ENCODE measurements at places on chromosomes 11 and 22.

GRCh38 chr11:13216019-13216710 lies 61.4 kb upstream of the BMAL1 start:
- no peak for DNase-seq

GRCh38 chr11:36976741-36977140 lies 378.7 kb upstream of the RAG2 start:
- DNase-seq: no peak

- no peak for DNase-seq
These were observed 203.0 kb upstream of the SESN3 start for GRCh38 chr11:95434009-95434408.

- DNase-seq: no peak
These were observed 1.6 kb downstream of the NR1H3 start for GRCh38 chr11:47259232-47259977.

- DNase-seq: no peak
These were observed 108.4 kb downstream of the MED15 start for GRCh38 chr22:20615533-20616450.

DNA sequence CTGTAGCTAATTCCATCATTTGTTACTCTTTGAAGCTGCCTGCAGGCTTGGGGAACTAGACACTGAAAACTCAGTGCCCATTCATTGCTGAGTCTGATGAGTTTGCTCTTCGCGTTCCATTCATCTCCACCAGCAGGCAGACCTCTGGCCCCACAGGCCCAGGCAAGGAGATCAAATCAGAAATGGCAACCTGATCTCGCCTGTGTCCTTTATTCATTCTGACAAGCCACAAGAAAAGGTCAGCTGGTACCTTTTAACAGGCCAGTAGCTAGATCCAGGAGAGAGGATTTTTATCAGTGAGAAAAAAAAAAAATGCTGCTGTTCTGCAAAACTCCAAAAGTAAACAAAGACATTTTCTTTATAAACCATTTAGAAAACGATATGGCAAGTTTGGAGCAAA lies 742.5 kb downstream of the ETS1 start:
- DNase-seq: no peak

DNA sequence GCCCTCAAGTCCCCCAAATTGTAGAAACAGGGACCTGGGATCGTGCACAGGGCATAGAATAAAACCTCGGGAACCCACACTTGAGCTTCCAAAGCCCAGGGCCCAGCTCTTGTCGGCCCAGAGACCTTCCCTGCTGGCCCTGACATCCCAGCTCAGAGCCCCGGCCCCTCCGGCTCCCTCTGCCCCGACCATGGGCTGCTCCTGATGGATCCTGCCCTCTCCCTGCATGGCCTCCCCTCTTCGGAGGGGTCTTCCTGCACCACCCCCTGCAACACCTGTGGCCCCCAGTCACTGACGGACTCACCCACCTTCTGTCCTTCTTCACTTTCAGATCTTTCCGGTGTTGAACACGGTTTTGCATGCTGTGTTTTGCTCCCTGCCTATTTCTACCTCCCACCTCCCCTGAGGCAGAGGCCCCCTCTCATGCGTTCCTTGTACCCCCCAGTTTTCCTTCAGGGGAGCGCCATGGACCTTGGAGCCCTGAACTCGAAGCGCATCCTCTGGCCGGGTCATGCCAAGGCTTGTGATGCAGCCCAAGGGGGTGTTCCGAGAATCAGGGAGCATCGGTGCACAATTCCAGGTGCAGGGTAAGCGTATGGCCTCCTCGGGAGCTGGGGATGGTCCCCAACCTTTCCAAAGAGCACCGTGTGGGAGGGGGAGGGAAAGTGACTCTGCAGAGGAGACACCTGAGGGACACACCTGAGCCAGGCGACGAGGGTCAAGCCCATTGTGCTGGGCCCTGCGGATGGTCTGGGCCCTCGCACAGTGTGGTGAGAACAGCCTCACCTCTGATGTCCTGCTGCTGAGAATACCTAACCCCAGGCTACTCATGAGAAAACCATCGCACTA lies 666.4 kb downstream of the BRD1 start:
- no peak for DNase-seq

- no peak for DNase-seq
These were observed 45.0 kb upstream of the APOA1 start for GRCh38 chr11:116882386-116882785.

- no peak for DNase-seq
These were observed 24.6 kb downstream of the PPIL2 start for GRCh38 chr22:21690401-21690801.

DNA sequence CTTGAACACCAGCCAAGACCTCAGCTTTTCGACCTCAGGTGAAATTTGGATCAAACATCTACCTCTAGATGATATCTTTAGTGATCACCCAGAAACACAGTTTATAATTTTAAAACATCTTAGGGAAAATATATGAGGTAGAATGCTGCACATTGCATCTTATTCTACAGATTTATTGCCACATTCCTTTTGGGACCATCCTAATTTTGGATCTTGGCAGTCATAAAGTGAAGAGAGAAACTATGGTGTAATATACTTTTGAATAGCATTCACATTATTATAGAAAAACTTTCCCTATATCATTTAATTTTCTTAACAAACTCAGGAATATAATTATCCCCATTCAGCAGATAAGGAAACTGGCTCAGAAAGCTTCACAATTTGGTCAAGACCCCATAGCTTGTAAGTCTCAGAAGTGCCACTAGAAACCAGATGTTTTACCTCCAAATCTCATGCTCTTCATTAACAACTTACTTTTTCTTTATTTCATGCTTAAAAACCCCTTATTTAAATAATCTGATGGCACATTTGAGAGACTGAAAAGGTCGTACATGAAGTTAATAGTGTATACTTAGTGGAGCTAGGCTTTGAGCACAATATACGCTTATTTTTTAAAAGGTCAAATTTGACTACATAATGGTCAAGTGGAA lies 199.2 kb upstream of the CTSC start:
- DNase-seq: no peak

- DNase-seq: peak; percentile 31
These were observed 5.9 kb downstream of the PHOX2A start for GRCh38 chr11:72238040-72238450.

GRCh38 chr11:73001615-73002014 lies 140.5 kb downstream of the FCHSD2 start:
- no peak for DNase-seq

DNA sequence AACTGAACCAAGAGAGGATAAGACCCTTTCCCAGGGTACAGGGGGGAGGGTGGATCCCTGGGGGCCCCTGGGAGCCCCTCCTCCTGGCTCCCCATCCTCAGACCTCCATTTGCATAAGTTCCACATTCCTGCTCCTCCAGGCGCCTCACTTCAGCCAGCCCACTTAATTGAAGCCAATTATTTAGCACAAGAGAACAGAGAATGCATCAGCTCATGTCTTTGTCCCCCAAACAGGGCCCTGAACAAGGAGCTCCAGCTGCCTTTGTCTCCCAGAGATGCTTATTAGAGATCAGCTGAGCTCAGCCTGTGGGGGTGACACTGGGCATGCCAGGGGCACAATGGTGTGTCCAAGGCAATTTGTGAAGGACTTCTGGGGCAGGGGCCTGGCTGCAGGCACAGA lies 89.9 kb upstream of the PRDM11 start:
- DNase-seq: no peak

DNA sequence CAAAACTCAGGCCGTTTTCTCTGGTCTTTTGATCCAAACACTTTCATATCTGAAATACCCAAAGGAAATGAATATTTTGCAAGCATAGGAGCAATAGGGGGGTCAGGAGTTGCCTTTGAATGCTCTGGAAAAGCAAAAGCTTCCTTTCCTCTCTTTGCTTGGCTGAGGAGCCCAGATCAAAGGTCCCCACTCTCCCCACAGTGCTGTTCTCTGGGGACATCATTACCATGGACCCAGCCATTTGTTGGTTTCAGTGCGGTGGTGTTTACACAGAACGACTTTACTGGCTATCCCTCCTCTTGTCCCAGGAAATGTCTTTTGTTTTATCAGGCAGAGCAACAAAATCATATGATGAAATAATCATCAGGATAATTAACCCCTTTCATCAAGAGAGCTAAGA lies 1089.1 kb downstream of the TBC1D22A start:
- DNase-seq: no peak

DNA sequence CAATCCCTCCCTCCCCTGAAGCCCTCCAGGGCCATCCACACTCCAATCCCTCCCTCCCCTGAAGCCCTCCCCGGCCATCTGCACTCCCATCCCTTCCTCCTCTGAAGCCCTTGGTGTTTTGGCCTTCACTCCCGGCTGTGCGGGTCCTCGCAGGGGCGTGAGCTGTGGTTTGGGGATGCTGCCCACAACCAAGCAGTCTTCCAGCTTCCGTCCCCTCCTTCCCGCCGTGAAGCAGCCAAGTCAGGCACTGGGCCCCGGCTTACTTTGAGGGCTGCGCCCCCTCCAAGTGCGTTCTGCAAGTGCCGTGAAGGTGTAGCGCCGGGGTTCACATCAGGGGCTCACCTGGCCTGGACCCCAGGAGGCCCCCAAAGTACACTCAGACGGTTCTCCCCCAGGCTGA lies 335.9 kb downstream of the BRD1 start:
- no peak for DNase-seq

DNA sequence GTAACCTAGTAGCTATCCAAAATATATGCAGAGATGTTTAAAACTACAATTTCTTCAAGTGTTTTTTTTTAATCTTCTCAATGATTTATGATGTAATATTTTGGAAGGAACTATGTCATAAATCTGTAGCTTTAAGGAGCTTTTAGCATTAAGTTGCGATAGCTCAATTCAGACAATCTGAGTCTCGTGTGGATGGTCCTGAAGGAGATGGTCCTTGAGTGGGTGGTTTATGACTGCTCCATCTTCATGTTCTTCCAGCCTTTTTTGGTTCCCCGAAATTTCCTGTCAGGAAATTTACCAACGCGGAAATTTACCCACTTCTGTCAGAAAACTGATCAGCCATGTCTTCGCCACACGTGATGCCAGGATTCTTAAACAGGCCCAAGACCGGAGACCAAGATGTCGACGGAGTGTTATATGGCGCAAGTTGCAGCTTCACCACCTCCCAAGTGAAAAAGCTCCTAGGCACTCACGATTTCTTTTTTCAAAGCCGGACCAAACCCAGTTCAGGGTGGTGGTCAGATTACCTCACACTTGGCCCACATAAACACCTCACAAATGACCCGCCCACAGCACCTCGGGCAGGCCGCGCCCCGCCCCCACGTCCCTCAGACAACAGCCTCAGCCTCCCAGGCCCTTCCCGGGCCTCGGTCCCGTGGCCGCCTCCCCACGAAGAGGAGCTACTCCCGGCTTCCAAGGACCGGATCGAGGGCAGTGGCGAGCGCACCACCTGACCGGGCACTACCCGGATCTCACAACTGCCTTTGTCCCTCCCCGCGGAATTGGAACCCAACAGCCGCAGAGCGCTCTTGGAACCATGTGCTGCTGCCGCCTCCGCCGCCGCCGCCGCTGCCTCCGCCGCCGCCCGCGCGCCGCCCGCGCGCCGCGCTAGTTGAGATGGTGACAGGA lies at the start of gene MORC2:
Gene MORC2, minus strand, starts transcription at position 760 of the 909 bp plus-strand sequence. CDS start 885 bp downstream, outside the sequence.
- no peak for DNase-seq

GRCh38 chr22:19882446-19883381 lies 28.0 kb upstream of the GNB1L start:
- no peak for DNase-seq

- DNase-seq: no peak
These were observed 2.2 kb upstream of the TRIM3 start for GRCh38 chr11:6475936-6476335.

DNA sequence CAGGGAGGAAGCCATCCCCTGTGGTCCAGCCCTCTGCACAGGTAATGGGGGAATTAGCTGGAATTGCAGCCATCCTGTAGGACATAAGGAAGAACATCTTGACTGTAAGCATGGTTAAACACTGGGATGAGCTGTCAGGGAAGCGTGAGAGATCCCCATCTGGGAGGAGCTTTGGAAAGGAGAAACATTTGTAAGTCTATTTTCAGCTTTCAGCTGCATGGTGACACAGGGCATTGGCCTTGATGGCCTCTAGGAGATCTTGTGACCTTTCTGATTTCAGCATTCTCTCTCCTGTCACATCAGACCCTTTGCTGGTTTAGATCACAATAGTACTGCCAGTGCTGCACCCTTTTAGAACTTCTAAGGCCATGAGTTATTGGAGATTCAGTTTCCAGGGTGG lies 47.1 kb downstream of the BCR start:
- no peak for DNase-seq

- DNase-seq: no peak
These were observed 39.6 kb downstream of the BUD13 start for GRCh38 chr11:116733043-116733755.

- DNase-seq: no peak
These were observed 495.0 kb downstream of the BRD1 start for GRCh38 chr22:49332691-49333090.

- no peak for DNase-seq
These were observed 1.6 kb downstream of the IFITM10 start for GRCh38 chr11:1748636-1749394.

- DNase-seq: no peak
These were observed 13.5 kb downstream of the C11orf97 start for GRCh38 chr11:94525546-94526324.

DNA sequence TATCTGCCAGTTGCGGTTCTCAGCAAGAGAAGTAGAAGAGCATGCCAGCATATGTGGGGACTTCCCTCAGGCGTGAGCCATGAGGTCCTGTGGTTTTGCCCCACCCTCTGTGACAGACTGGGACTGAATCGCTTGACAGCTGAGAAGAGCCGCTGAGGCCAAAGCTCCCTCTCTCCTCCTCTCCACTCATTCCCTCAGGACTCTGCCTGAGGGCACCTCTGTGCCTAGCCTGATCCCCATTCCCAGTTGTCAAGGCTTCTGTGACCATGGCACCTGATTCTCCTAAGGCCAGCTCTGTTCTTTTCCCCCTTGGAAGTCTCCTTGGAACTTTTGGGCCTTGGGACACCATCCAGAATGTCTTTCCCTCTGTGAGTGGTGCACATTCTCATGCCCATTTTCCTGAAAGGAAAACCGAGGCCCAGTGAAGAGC lies 27.0 kb downstream of the ART5 start:
- peak; percentile 33 for DNase-seq

- peak; percentile 27 for DNase-seq
These were observed 5.7 kb downstream of the SYT13 start for GRCh38 chr11:45280449-45280848.

DNA sequence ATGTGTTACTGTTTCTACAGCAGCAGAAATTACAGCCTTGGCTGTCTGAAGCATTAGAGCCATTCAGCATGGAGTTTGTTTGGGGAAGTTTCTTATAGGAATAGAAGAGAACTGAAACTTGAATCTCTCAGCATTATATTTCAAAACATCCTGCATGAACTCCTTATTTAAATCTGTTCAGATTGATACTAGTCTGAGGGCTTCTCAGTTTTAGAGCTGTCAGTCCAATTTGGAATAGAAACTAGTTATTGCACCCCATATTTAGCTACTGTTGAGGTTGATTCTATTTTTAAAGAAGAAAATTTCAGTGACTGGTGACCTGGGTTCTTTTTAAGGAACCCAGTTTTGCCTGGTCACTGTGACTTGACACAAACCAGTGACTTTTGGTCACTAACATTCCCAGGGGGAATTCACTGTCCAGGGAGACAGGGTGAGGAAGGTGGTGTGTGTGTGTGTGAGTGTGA lies 126.0 kb upstream of the TTC12 start:
- no peak for DNase-seq

- DNase-seq: no peak
These were observed 39.2 kb upstream of the SLC36A4 start for GRCh38 chr11:93236741-93237675.

GRCh38 chr11:110894224-110894623 lies 182.0 kb upstream of the ARHGAP20 start:
- no peak for DNase-seq

GRCh38 chr11:94700622-94701021 lies 67.5 kb upstream of the AMOTL1 start:
- DNase-seq: no peak
